Adipocyte (in vitro differentiated cells): ENCODE measurements at places on chromosomes 6 and 20.

DNA sequence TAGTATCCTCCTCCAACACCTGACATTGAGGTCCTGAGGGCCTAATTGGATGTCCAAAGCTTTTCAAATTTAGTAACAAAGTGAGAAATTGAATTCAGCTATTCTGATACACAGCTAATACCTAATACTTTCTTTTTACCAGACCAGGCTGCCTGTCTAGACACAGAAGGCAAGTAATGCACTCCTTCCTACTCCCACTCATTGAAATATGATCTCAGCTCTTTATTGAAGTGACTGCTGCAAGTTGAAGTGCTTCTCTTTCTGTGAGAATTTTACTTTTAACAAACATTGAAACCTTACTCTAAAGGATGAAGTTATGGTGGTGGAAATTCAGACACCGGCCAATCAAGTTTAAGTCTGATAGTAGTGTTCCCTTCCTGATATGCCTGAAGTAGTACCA, 90.8 kb upstream of the OGFRL1 start:
- DNase-seq: peak; percentile 66

DNA sequence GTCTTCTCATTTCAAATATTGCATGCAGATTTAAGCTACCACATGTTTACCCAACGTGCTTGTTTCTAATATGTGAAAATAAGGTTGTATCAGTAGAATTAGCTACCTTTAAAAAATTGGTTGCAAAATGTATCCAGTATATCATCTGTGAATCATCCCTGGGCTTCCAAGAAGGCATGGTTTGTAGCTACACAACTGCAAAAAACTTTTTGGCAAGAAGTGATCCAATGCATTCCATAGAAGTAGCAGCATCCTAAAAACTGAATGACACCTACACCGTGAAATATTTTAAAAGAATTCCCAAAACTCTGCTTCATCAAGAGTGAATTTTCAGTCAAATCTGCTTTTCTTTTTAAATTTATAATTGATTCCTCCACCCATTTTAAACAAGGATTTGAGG, 89.1 kb downstream of the AIG1 start:
- peak; percentile 27 for DNase-seq

GRCh38 chr6:135117413-135117968, 62.9 kb upstream of the HBS1L start:
- DNase-seq: no peak

DNA sequence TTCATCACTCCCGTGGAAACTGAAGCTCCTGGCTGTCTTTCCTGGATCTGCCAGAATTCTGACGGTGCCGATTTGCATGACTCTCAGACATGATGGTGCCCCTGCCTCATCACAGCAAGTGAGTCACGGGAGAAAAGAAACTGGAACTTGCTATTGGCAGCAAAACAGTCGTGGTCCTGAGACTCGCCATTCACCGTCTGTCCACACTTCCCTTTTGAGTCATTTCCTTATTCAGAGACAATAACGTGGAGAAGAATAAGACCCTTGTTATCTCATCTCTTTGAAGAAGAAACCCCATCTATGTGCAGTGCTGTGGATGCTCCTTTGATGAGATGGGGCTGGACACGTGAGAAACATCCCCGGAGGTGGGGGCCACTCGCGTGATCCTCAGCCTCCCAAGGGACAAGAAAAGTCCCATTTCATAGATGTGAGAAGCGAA, 4.2 kb downstream of the GPR31 start:
- no peak for DNase-seq

- no peak for DNase-seq
These were observed 40.3 kb upstream of the TENT5A start for GRCh38 chr6:81792826-81793225.

DNA sequence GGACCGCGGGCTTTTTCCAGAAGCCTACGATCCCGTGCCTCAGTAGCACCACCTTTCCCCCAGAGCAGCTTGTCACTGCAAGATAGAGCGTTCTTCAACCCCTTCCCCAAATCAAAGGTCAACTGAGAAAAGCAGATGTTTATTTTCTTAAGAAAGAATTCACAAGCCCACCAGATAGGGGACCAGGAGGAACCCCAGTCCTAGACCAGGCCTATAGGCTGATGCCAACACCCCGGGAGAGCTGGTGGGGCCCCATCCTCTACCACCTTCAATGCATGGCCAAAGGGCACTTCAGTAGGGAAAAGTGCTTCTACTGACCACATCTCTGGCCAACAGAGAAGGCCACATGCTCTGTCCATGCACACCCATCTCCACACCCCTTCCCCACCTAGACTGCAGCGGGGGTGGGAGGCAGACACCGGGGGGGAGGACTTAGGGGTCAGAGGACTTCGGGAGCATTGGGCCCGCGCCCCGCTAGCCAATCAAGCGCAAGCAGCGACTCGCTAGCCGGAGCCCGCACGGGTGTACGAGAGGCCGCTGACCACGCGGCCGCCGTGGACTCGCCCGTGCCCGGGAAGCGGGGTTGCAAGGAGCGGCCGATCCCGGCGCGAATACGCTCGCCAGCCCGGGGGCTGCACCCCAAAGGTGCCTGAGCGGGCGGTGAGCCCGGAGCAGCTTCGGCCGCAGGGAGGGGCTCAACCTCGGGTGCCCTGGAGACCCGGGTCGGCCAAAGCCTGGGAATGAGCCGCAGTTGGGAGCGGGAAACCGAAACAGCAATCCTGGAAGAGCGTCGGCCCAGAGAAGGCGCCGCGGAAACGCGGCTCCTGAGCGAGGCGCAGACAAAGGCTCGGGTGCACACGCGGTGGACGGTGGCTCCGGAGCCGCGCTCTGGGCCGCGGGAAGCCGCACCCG, 2.8 kb downstream of the PDE10A start:
- DNase-seq: no peak

DNA sequence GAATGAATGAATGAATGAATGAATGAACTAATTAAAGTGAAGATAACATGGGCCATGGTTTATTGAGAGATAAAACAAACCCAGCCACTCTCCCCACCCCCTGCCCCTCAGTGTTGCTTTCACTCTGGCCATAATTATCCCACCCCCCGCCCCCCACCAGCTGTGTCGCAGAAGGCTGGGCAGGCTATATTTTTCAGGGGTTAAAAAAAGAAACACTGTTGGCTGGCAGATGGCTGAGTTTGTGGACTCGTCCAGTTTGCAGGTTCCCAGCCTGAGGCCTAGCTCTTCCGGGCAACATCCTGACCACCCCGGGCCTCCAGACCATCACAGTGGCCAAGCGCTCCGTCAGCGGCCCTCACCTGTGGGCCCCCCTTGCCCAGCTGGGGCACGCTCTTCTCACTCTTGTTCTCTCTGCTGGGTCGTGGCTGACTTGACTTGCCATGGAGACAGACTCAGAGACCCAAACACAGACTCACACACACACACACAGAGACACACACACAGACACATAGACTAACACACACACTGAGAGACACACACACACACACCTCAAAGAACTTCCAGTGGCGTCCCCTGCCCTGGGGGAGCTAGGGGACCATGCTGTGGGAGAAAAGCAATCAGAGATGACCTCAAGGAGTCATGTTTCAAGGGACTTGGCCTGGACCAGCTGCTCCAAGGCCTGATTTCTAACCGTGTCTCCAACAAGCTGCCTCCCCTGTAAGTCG, 2.2 kb upstream of the GRM4 start:
- no peak for DNase-seq

GRCh38 chr20:59010321-59010994, 3.4 kb upstream of the CTSZ start:
- DNase-seq: no peak

GRCh38 chr6:113707194-113707593, 150.0 kb upstream of the MARCKS start:
- DNase-seq: no peak
